ENCODE measurements at places on chromosomes 11 and 22.

- no peak for DNase-seq
These were observed 34.2 kb upstream of the FTH1 start for GRCh38 chr11:62001450-62002191.

- DNase-seq = no peak
These were observed 408.3 kb upstream of the DDI1 start for GRCh38 chr11:103628121-103628520.

DNA sequence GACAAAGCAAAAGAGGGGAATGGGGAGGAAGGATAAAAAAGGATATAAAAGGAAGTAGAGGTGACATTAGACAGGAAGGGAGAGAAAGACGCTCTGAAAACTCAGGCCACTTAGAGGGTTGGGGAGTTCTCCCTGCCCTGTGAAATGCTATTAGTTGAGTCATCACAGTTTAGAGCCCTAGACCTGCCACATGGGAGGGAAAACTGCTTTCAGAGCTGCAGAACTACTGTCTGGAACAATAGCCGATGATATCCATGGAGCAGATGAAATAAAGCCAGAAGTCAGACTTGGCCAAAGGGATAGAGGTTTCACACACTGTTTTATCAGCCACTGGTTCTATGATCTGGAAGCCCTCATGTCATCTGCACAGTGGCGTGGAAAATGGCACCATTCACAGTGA is 157.9 kb downstream of the NCAM1 start:
- DNase-seq = peak; percentile 84

- DNase-seq = no peak
These were observed 628.3 kb downstream of the BUD13 start for GRCh38 chr11:116144387-116144958.

GRCh38 chr11:69949327-69949726 is 128.8 kb upstream of the ANO1 start:
- peak; percentile 98 for DNase-seq

DNA sequence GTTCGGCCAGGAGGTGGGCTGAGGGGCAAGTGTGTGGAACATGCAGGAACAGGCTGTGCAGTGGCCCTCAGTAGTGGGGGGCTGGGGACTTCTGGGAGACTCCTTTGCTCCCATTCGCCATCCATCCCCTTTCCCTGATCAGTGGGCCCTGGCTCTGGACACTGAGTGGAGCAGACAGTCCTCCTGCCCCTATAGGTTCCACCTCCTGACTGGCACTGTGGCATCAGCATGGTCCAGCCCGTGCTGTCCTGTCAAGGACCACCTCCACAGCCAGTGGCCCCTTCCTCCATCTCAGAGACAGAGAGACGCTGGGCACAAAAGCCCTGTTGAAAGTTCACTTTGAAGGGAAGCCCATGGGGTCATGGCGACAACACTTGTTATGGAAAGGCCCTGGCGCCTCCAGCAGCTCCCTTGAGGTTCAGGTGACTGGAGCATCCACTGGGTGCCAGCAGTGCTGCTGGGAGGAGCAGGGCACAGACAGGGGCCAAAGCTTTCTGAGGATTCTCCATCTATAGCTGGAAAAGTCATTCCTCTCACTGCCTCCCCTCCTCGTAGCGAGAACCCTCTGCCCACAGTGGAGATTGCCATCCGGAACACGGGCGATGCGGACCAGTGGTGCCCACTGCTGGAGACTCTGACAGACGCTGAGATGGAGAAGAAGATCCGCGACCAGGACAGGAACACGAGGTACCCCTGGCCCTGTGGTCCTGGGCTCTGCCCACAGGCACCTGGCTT is 5.6 kb downstream of the DERL3 start:
- DNase-seq = no peak

DNA sequence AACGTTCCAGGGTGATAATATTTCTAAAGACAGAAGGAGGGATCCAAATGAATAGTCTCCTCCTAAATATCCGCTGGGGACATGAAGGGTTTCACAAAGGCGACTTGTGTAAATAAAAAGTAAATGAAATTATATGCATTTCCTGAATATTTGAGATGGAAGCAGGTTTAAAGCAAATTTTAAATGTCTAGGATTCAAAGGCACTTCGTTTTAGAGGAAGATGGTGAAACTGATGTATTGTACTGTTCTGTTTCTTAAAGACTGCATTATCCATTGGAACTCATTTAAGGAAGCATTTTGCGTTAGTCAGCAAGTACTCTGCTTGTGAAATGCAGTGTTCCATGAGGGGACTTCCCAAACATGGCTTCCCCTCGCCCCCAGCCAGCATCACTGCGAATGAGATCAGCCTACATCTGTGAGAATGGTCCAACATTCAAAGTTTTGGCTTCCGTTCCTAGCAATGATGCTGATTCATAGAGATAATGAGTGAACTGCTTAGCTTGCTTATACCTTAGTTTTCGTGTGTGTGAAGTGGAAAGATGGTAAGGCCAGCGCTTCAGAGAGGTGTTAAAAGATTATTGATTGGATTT is 1.5 kb downstream of the RAB39A start:
- DNase-seq = peak; percentile 24

GRCh38 chr22:48805516-48805915 is 1022.2 kb downstream of the BRD1 start:
- no peak for DNase-seq

DNA sequence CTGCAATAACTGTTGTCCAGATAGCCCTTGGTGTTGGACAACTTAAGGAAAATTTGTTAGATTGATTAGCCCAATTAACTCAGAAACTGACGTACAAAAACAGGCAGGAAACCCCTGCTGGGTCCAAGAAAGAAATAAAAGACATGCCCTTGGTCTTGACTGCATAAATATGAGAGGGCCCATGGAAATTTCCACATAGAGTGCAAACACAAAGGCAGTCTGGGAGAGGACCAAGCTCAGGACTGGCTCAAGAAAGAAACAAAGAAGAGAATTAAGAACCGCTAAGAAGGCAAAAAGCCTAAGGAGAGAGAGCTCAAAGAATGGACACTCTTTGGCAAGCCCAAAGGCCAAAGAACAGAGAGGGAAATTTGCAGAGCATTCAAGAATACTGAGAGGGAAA is 1243.9 kb downstream of the LRRC4C start:
- DNase-seq = no peak

DNA sequence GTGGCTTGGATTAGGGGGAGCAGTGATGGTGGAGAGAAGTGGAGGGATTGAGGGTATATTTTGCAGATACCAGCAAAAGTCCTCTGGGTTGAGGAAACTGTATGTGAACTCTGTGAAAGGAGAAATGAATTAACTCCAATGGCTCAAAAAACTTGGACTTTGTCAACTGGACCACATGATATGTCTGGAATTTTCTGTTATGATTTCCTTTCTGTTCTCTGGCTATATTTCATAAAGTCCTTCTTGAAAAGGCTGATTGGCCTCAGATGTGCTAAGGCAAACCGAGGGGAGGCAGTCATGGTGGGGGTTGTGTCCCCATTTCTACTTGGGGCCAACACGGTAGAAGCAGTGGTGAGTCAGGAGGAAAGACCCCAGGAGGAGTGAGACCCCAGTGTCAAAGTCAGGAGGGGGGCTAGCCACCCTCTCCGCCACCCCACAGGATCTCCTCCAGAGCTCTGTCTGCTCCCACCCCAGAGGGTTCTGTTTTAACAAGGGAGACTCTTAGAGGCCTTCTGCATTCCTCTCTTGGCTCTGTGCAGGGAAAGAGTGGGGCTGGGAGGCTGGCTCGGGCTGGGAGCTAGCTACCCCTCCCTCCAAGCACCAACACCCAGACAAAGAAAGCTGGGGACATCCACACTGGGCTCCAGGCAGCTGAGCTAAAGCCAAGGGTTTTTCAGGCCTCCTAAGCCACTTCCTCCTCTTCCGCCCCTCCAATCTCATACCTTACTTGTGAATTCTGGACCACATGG is 13.8 kb downstream of the CHRDL2 start:
- DNase-seq = no peak

DNA sequence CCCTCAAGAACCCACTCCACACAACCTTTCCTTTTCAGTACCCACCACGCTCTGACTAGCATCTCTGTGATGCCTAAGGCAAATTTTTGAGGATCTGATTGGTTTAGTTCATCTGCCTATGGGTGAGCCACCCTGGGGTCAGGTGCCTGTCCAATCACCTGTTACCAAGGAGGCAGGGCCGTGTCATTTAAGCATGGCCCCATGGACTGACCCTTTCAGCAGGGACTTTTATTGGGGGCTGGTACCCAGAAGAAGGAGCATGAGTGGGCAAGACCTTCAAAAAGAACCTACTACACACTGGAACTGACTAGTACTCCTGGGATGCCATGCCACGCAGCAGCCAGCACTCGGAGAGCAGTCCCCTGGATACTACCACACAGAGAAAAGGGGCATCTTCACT is 28.4 kb downstream of the C11orf91 start:
- DNase-seq = no peak

DNA sequence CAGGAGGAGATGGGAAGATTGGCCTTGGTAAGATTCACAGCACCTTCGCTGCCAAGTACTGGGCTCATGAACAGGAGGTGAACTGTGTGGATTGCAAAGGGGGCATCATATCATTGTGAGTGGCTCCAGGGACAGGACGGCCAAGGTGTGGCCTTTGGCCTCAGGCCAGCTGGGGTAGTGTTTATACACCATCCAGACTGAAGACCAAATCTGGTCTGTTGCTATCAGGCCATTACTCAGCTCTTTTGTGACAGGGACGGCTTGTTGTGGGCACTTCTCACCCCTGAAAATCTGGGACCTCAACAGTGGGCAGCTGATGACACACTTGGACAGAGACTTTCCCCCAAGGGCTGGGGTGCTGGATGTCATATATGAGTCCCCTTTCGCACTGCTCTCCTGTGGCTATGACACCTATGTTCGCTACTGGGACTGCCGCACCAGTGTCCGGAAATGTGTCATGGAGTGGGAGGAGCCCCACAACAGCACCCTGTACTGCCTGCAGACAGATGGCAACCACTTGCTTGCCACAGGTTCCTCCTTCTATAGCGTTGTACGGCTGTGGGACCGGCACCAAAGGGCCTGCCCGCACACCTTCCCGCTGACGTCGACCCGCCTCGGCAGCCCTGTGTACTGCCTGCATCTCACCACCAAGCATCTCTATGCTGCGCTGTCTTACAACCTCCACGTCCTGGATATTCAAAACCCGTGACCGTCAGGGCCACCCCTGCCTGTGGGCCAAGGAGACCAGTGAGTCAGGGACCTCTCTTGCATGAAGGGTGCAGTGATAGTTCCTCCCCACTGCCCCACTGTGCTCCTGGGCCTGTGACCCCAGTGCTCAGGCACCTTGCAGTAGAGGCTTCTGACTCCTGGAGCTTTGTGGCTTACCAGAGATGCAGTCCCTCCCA is 83.6 kb downstream of the BCR start:
- no peak for DNase-seq
